Stimulated activated CD8-positive, alpha-beta memory T cell treated with anti-CD3 and anti-CD28 coated beads, Interleukin-4, amount 100 ng/mL, for 48 hours (primary cell): ENCODE measurements at places on chromosomes 5 and 9.
A peak's percentile ranks its signal among the peaks of the same experiment; 100 is the strongest.

GRCh38 chr9:132020820-132021510, 58.7 kb downstream of the MED27 start:
- no peak for DNase-seq

DNA sequence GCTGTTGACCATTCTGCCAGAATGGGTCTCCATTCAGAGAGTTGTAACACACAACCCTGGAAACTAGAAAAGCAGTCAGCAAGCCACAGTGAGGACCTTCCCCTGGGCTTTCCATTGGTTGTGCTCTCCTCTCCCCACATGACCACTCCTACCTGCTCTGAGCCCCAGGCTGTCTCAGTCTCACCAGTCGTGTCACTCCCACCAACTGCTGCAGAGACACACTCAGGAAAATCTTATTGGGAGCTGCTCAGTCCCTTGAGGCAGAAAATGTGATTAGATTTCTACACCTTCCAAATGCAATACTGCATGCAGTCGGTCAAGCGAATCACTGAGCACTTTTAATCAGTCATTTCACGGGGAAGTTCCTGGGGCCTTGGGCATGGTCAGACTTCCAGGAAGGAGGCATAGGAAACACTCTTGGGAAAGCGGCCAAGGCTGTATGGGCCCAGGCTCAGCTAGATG, 284.2 kb upstream of the NMUR2 start:
- no peak for DNase-seq

DNA sequence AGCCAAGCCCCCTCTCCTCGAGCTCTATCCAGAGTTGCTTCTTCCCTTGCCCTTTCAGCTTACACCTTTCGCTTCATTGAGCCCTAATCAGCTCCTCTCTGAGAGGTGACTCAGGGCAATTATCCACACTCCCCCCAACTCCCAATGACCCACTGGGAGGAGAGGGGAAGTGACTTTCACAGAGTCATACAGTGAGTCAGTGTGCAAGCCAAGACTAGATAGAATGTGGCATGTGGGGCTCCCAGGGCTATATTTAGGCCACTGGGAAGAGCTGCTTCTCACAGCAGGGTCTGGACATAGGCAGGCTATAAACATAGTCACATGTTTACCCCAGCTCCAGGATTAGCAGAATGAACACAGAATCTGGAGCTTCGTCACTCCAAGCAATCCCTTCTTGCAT, 57.4 kb downstream of the NRG2 start:
- DNase-seq: no peak

DNA sequence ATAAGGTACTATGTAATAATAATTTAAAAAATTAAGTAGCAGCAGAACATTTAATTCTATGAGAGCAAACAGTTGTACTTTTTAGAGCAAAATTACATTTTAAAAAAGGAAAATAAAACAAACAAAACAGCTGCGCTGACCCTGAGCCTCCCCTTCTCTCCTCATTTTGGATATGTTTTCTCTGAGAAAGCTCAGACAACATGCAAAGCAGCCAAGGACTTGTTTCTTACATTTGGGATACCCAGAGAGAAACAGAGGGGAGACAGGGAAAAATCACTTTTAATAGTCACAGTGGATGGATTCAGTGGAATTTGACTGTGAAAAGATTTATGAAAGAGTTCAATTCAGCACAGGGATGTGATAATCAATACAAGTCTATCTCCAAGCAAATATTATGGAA, 299.2 kb downstream of the EBF1 start:
- no peak for DNase-seq

GRCh38 chr9:20621471-20622329, 599 bp downstream of the MLLT3 start:
- DNase-seq: peak; percentile 74

- peak; percentile 52 for DNase-seq
Measured at GRCh38 chr5:43661102-43661501, 58.1 kb downstream of the NNT start.

DNA sequence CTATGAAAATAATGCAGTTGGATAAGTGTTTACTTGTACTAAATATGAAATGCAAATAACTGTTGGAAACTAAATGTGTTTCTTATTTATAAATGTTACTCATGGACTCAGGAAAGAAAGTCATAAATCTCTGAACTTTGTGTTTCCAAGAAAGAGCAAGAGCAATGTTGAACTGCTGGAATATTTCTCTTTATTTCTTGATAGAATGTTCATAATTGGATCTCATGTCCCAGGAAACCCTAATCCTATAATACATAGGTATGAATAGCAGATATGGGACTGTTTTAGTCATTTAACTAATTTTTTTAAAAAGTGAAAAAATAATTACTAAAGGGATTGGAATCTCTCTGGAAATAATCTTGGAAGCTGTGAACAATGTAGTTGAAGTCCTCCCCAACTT, 245.0 kb upstream of the ACTBL2 start:
- no peak for DNase-seq

DNA sequence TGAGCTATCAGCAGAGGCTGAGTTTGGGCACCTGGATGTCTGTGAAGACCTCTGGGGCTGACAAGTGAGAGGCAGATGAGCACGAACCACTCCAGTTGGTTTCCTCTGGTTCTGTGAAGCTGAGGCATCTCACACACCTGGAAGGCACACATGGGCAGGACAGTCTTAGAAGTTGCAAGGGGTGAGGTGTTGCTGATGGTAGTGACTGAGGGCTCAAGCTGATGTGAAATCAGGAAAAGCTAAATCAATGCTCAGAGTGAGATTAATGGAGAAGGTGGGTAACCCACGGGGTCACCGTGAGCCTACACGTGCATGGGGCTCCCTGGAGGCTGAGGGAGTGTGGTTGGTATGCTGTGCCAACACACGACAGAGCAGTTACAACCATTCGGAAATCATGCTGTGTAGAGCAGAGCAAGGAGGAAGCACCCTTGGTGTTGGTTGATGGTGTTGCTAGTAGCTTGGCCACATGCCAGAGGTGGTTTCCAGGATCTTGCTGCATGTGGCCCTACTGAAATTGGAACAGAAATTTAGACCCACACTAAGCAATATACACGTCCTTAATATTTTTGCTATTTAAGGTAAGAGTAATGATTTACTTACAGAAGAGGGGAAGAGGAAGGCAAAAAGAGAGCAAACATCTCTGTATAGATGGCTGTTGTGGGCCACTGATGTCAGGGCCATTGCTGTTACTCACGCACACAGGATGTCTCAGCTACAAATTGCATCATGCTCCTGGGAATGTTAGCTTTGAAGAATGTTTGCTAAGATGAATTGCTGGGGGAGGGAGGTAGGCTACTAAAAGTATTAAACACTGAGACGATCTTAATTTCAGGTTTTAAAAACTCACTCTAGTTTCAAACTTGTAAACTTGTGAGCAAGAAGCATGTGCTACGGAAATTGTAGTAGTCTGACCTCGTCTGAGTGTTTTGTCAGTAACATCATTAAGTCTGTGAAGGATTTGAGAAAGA, 170.5 kb downstream of the ARHGEF28 start:
- no peak for DNase-seq

DNA sequence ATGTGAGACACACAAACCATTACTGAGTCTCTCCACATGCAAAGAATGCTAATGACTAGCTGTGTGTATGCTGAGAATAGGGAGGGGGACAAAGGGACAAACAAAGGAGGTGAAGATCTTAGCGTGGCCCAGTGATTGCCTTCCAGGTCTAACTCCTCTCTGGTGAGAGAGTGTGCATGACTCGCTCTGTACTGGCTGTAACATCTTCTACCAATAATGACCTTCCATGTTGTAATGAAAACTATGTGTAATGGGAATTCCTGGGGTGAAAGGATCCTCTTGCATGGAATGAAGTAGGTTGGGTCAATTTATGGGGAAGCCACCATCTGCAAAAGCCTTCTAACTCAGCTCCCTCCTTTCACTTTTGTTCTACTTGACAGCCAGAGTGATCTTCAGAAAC, 24.4 kb upstream of the GPR151 start:
- DNase-seq: no peak

DNA sequence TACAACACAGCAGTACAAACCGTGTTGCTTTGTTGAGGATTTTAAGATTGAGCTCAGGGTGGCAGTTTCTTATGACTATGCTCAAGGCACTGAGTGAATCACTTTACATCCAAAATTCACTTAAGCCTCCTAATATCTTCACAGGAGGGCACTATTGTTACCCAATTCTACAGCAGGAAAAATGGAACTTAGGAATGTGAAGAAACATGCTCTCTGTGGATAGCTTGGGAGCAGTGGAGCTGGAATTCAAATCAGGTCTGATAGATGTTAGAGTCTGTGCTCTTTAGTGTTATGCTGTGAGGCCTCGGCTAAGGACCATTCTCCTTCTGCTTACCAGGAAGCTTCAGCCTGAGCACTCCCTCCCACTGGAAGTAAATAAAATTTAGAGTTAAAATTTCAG, 18.7 kb upstream of the HMHB1 start:
- no peak for DNase-seq

- DNase-seq: no peak
Measured at GRCh38 chr9:78370991-78371390, 74.1 kb downstream of the PSAT1 start.

- DNase-seq: no peak
Measured at GRCh38 chr5:34533582-34534522, 122.3 kb upstream of the RAI14 start.

DNA sequence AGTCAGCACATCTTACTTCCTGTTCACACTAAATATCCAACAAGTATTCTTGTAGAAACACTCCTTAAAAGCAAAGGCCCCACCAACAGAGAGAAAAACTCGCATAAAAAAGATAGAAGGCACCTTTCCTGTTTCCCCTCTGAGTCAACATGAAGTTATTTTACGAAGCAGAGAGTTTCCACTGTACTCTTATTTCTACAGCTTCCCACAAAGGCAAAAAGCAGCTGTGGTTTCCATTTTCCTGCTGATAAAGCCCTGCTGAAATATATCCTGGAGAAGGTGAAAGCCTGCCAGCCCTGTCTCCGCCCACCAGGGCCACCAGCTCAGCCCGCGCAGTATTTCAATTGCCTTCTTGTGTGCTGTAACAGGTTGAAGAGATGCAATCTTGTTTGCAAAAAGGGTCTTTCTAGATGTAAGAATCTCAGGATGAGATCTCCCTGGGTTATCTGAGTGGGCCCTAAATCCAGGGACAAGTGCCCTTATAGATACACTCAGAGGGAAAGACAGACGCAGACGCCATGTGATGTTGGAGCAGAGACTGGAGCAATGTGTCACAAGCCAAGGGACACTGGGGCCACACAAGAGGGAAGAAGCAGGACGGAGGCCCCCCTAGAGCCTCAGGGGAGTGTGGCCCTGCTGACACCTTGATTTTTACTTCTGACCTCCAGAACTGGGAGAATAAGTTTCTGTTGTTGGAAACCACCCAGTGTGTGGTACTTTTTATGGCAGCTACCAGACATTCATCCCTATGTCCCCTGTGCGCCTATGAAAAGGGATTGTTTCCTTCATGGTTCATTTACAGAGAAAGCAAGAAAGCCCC, 19.9 kb downstream of the SEMA4D start:
- peak; percentile 78 for DNase-seq

GRCh38 chr9:123083680-123084079, 50.2 kb downstream of the GPR21 start:
- DNase-seq: no peak

GRCh38 chr5:132098621-132099020, 25.0 kb downstream of the CSF2 start:
- no peak for DNase-seq

GRCh38 chr5:179836225-179837019, 15.7 kb downstream of the SQSTM1 start:
- DNase-seq: peak; percentile 59

- DNase-seq: no peak
Measured at GRCh38 chr5:157857816-157858526, 974 bp downstream of the CLINT1 start.

DNA sequence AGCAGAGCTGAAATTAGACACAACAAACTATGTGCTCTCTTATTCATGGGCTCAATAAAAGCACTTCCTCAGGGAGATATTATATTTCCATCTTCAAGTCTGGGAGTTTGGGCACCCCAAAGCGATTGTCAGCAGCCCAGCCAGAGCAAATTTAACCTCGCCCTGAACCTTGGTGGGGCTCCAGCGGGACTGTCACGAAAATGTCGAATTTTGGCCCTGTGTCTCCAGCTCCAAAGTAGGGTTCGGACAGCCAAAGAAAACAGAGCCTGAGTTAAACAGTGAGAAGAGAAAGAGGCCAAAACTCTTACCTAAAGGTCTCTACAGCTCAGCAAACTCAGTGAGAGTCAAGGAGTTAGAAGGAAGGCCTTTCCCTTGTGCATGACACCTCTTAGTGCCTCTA, 432.9 kb downstream of the SPATA31D1 start:
- no peak for DNase-seq

GRCh38 chr5:98363157-98363556, 410.3 kb upstream of the RGMB start:
- no peak for DNase-seq

- DNase-seq: no peak
Measured at GRCh38 chr5:6773342-6774035, 60.3 kb downstream of the TENT4A start.

GRCh38 chr5:172678902-172679301, 37.8 kb downstream of the NEURL1B start:
- DNase-seq: no peak

DNA sequence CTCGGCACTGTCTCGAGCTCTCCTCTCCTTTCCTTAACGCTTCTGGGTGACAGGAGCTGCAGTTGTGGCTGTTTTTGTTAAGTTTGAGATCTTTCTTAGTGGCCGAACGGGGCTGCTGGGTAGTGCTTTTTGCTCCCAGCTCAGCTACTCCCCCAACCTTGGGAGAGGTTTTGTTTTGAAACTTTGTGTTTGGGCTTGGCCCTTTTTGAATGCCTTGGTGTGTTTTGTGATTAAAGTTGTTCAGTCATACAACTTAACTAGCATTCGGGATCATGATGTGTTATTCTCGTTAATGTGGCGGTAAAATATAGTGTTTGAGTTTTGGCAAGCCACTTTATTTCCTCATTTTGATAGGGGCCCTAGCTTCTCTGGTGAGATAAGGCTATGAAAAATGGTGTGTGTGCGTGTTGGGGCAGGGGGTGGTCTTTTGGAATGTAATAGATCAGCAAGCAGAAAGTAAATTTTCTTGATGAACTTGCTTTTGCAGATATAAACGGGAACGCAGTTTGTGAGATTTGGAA, 1.1 kb downstream of the KDM3B start:
- no peak for DNase-seq

DNA sequence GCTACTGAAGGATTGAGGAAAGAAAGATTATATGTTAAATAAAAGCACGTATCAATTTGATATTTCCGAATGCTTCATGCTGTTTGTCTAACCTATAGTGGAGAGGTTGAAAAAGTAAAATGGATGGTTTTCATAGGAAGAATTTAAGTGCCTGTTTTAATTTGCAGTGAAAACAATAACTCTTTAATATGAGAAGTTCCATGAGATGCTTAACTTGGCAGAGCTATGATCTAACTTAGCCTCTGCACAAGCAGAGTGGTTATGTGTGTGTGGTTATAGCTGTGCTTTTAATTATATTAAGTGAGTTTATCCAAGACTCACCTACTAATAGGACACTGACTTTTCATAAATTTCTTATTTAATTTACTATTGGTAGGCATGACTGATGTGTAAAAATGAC, 57.4 kb downstream of the AOPEP start:
- no peak for DNase-seq
